ENCODE measurements at places on chromosomes 4 and X.

DNA sequence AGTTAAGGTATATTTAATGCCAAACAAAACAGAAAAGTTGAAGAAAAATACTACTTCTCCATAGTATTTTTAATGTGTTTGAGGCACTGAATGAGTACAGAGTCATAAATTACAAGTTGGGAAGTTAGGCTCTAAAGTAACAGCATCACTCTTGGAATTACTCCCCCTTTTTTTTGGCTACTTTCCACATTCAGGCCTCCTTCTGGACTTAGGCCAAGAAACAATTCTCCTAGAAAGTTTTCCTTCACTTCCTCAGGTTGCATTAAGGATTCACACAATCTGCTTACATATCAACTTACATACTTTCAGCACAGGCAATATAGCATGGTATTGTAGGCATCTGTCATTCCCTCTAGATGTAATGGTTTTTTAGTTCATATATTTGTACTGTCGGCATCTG, 52.1 kb downstream of the TMEM165 start:
- no peak for DNase-seq

- no peak for DNase-seq
Observed at GRCh38 chr4:9685692-9686091, 95.7 kb upstream of the DRD5 start.

GRCh38 chr4:168666531-168666930, 169.7 kb downstream of the PALLD start:
- no peak for DNase-seq

- no peak for DNase-seq
Observed at GRCh38 chr4:72422416-72422815, 146.6 kb downstream of the ADAMTS3 start.

- peak; percentile 17 for DNase-seq
Observed at GRCh38 chrX:103607364-103608305, at the start of gene TCEAL3. Gene TCEAL3 (plus strand): TSS chrX:103607963. CDS start chrX:103609065, 1,102 bp downstream.

GRCh38 chrX:480861-481417, 94.2 kb upstream of the PPP2R3B start:
- DNase-seq: no peak

- no peak for DNase-seq
Observed at GRCh38 chr4:165129924-165130323, 17.3 kb upstream of the TMEM192 start.

GRCh38 chr4:5785806-5786680, 75.0 kb downstream of the EVC start:
- no peak for DNase-seq

- DNase-seq: no peak
Observed at GRCh38 chrX:44143061-44143602, 169.9 kb upstream of the NDP start.

DNA sequence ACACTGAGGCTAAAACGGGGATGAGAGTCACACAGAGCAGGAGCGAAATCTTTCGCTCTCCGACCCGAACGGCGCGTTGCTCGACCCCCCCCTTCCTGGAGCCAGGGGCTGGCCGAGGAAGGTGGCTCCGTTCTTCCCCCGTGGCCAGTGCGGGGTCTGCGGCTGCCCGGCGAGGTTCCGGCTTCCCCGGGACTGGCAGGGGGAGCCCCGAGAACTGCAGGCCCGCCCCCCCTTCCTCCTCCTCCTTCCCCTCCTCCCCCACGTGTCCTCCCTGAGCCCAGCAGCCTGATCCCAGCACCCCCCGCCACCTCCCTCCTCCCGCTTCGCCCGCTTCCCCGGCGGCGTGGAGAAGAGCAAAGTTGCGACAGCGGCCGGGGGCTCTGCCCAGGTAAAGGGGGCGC, 2.4 kb upstream of the BCORL1 start:
- DNase-seq: no peak

DNA sequence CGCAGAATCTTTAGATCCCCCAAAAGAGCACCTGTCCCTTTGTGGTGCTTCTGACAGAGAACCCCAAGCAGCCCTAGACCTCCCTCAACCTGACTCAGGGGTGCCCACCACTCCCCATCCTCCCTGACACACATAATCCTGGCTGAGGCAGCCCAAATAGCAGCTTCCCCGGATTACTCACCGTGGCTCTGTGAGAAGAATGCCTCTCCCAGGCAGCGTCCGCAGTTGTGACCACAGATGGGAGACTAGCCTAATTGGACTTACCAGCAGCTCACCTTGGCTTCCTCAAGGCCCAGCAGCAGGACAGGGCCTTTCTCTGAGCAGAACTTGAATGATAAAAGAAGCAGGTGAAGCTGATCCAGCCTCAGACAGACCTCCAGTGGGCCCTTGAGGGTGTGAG, 10.3 kb upstream of the ODAPH start:
- DNase-seq: no peak

DNA sequence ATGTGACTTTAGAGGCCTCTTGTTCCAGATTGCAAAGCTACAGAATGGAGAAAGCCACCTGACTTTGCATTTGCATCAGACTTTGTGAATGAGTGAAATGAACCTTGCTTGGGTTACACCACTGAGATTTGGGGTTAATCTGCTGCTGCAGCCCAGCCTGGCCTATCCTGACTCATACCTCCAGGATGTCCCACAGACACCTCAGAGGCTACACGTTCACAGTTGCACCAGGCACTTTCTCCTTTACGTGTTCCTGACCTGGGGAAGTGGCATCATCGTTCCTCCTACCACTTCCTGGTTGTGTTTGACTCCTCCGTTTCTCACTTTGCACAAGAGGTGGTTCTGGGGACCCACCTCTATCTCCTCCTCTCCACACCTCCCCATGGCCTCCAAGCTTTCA, 9.2 kb upstream of the SORCS2 start:
- no peak for DNase-seq

DNA sequence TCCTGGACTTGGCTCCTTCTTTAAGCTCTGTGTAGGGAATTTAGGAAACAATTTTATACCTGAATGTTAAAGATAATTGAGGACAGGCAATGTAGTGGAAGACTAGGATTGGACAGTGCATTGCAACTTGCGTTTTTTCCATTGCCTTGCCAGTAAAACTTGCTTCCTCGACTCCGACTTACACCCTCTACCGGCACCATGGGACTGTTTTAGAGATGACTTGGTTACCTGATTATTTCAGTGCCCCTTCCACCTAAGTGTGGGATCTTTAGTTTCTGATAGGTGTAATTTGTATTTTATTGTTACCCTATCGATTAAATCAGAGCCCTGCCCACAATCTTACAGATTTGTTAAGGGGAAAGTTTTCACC, 1.2 kb downstream of the PRPS1 start:
- no peak for DNase-seq

DNA sequence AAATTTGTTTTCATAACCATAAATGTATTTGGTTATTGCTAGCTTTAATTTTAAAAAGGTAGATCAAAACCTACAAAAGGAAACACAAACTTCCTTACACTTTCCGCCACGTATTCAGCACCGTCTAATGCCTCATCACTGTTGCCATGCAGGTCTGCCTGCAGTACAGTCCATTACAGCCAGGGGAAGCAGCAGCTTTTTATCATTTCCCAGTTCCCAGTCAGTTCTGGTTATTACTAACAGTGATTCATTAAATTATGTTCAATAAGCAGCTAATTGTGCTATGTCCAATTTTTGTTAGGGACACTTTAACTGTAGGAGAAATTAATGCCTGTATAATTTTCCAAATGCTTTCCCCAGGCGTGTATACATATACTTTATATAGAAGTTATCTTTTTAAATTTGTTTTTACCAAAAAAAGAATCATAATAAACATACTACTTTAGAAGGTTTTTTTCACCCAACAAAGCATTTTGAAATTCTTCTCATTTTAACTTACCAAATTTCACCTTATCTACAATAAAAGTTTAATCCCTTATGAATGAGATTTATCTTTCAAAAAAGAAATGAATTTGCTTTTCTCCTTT, 93.3 kb downstream of the ANXA3 start:
- DNase-seq: peak; percentile 22

- no peak for DNase-seq
Observed at GRCh38 chrX:97332963-97333362, 449.3 kb downstream of the RPA4 start.

DNA sequence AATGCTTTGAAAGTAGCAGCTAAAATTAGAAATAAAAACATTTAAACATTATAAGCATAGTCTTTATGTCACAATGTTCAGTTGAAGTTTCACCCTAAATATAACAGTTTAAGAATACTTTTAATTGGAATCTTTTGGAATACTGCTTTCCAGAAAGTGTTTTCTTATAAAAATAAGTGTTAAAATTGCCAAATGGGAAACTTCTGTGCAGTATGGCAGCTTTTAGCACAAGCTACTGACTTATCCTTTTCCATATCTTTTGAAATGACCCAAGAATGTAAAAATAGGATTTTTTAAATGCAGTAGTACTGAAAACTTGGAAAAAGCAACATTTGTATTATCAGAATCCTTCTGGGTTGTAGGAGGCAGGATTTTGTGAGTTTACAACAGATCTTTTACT, 34.2 kb downstream of the CEP135 start:
- DNase-seq: no peak

DNA sequence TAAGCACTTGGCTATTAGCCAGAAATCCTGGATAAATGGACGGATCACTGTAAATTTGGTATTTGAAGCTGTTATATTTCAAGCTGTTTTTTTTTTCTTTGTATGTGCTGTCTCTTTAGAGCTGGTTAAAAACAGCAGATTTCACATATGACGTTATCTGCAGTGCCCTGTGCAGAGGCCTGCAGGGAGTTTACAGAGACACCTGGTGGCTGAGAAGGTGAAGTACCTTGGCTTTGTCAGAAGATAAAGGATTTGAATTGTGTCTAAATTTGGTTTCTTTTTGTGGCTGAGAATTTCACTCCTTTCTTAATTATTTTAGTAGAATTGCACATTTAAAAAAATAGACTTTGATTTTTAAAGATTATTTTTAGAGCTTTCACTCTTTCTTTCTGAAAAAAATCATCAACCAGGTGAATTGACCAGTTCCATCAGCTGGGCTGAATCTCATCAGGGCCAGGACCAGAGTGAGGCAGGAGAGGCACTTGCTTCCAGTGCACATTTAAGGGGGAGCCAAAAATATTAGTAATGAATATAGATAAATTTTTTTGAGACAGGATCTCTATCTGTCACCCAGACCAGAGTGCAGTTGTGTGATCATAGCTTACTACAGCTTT, 9.6 kb upstream of the CHRNA9 start:
- peak; percentile 67 for DNase-seq

DNA sequence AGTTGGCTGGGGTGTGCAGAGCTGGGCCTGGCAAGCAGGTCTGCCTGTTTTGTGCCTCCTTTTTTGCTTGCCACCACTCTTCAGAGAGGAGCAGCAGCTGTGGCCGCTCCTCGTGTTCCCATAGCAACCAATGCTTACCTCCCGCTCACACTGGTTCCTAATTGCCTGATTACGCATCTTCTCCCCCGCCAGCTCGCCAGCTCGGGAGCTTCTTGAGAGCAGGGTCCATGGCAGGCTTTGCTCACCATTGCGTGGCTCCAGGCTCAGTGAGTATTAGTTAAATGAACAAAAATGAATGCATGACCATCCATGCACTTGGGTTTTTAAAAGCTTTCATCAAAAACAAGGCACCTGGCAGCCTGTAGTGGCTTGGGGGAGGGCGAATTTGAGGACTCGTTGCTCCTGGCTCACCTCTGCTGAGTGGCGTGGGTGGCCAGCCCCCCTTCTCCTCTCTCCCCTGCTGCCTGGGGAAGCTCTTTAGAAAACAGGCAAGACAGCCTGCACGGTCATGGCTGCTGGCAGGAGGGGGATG, 14.2 kb upstream of the PJA1 start:
- DNase-seq: no peak

Measured in GM19239 (cell line).